Mesenteric fat pad (tissue), 1 donor: ENCODE measurements at places on chromosomes 2 and 18. TPM values are rescaled to one million over a fixed set of nuclear protein-coding genes. Genes with fewer than 3 reads are reported as not detected.

MYCN gene
- 0.29 TPM for total RNA-seq

KLHL30 gene
- total RNA-seq: 4.4 TPM

RIT2 gene
- total RNA-seq: not detected

SERPINB10 gene
- not detected for total RNA-seq

DES gene
- 62.5 TPM for total RNA-seq

IL36B gene
- not detected for total RNA-seq

LOXL3 gene
- 8.2 TPM for total RNA-seq

NYAP2 gene
- total RNA-seq: not detected

DSG1 gene
- total RNA-seq: not detected

ATF2 gene
- 51.5 TPM for total RNA-seq

MC5R gene
- not detected for total RNA-seq

GRCh38 chr2:67880291-67880761 lies 182.5 kb downstream of the C1D start:
- DNase-seq: no peak

DNA sequence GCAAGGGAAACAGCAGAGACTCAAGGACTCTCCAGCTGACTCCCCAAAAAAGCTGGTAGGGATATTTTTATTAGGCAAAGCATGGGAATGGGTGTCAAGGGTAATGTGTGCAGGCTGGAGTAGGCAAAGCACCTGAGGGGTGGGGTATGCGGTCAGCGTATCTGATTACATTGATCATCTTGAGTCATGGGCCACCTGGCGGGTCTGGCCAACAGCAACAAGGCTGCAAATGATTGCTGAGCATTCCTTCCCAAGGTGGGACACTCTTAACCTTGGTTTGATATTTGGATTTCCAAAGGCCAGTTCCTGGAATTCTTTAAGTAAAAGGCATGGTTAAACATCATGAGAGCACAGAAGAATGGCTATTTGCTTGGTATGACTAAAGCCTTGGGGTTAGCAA lies 32.6 kb upstream of the CCBE1 start:
- no peak for DNase-seq

- no peak for DNase-seq
Observed at GRCh38 chr2:222916229-222917197, 55.7 kb downstream of the ACSL3 start.

DNA sequence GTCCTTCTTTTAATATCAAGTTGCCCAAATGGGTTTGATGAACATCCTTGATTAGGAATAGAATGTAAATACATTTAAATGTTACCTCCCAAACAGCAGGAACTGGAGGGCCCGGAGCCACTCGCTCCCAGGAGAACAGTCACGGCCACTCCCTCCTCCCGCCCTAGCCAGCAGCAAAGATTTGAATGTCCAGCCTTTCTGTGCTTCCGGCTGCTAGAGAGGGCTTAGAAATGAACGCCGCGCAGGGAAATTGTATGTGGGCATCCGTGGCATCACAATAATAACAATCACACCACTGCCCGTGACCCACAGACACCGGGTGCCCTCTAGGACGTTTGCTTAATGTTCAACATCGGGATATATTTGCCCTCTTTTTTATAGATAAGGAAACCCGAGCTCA lies 164.9 kb upstream of the SALL3 start:
- peak; percentile 72 for DNase-seq

- no peak for DNase-seq
Observed at GRCh38 chr2:43346602-43347567, 120.5 kb upstream of the ZFP36L2 start.

- no peak for DNase-seq
Observed at GRCh38 chr18:62808123-62808522, 92.8 kb downstream of the PHLPP1 start.

GRCh38 chr2:13696601-13697000 lies 935.9 kb upstream of the LRATD1 start:
- no peak for DNase-seq

DNA sequence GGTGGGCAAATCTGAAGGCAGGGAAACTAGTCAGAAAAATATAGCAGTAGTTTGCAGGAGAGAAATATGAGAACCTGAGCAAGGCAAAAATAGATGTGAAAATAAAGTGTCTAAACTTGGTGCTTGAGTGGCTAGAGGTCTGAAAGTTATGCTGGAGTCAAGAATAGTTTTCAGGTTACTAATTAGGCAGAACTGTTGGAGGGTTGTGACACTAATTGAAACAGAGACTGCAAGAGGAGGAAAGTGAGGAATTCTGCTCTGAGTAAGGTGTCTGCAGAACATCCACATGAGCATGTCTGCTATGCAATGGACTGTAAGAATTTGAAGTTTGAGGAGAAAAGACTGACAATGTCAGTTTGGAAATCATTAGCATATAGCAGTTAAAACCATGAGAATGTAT lies 444.0 kb upstream of the LRRTM1 start:
- DNase-seq: no peak

DNA sequence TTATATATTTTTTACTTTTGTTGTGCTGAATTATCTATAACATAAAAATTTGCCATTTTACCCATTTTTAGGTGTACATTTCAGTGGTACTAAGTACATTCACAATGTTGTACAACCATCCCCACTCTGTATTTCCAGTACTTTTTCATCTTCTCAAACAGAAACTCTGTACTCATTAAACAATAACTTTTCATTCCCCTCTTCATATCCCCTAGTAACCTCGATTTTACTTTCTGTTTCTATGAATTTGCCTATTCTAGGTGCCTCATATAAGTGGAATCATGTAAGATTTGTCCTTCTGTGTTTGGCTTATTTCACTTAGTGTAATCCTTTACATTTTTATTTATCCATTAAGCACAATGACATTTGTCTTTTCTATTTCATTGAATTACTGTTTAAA lies 51.3 kb downstream of the GTF2A1L start:
- no peak for DNase-seq

- DNase-seq: no peak
Observed at GRCh38 chr2:76455910-76456309, 745.2 kb upstream of the GCFC2 start.

GRCh38 chr2:159046966-159047365 lies 78.5 kb downstream of the TANC1 start:
- DNase-seq: no peak

DNA sequence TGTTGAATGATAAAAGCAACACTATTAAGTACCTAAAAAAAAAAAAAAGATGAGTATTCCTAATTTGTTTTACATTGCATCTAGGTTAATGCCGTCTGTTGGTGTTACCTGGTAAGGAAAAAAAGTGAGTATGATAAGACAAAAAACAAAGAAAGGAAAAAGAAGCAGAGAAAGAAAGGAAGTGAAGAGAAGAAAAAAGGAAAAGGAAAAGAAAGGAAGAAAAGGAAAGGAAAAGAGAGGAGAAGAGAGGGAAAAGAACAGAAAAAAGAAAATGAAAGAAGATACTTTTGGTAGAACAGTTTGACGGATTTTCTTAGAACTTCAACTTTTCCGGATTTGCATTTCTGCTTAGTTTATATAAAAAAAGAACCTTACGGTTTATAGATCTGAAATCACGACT lies 387.9 kb downstream of the METTL4 start:
- DNase-seq: no peak

GRCh38 chr18:33665187-33665586 lies 87.2 kb downstream of the ASXL3 start:
- no peak for DNase-seq

- DNase-seq: no peak
Observed at GRCh38 chr2:234252772-234253171, 202.3 kb downstream of the SPP2 start.

DNA sequence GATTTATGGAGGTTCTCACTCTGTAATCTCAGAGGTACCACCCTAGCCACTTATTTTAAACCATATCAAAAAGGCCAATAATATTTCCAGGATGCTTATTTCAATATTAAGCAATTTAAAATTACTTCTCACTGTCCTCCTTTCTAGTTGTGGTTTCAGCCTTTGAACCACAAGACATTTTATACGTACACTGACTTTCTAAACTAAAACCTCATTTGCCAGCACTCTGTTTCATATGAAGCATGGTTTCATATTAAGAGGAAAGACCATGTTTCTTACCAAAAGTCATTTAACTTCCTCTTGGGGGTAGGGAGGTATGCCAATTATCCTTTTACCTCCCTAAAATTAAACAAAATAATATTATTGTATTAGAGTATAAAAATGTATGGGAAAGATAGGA lies 399.8 kb downstream of the CDH7 start:
- DNase-seq: no peak

DNA sequence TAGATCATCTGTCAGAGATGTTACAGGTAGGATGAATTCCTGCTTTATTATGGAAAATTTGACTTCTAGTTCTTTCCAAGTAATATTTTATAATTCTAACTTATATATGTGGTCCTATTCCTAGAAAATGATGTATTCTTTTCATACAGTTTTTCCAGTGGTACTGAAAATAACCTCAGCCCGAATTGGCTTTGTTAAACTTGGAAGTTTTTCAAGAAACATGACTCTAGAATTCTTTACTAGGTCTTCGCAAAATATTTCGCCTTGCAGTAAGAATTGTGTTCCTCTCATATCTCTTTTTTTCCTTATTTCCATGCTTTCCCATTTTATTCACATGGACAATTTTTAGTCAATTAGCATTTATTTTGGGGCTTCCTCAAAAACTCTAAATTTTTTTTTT lies 60.5 kb downstream of the BMPR2 start:
- no peak for DNase-seq

DNA sequence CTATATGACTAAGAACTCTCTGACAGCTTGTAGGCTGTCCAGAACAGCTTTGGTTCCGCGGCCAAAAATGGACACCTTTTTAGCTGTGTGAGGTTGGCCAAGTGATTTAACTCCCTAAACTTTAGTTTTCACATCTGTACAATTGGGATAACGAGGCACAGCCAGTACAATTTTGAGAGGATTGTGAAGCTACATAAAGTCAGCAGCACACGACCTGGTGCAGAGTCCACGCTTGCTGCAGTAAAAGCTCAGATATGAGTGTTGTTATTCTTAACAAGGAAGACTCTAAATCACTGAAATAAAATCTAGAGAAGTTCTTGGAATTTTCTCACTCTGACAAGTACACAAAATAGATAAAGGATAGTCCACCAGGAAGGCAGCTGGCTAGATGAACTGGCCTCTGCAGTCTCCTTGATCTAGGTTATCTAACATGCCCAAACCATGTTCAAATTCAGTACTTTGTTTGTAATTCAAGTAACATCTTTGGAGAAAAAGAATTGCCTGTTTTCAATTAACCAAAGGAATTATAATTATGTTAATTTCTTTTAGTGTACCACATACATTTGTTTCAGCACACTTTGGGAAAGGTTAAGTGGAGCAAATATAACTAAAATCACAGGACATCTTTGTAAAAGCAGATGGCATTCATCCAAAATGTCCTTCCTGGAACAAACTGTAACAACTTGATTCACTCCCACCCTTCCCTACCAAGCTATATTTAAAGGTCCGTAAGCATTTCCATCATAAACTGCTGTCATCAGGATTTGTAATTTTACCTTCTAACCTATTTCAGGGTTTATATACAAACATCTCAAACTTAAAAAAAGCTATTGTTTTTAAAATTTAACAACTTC lies 201.7 kb upstream of the STK17B start:
- DNase-seq: no peak

- no peak for DNase-seq
Observed at GRCh38 chr2:51158251-51158650, 126.3 kb upstream of the NRXN1 start.

DNA sequence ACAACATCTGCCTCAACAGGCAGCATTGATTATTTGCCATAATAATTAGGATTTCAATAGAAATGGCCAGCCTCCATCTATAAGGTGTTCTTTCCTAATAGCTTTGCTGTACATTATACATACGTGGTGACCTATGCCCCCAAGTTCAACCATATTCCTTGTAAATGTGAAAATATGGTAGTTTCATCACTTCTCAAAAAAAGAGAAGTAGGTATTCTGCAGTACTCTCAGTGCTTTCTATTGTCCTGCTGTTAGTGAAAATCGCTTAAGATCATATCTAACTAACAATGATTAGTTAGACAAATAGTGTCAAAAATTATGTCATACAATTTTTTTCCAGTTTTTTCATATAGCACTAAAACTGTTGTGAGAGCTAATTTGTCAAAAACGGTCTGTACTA lies 79.6 kb downstream of the SLC4A10 start:
- DNase-seq: no peak

- no peak for DNase-seq
Observed at GRCh38 chr2:207370646-207371045, 159.1 kb upstream of the CREB1 start.

DNA sequence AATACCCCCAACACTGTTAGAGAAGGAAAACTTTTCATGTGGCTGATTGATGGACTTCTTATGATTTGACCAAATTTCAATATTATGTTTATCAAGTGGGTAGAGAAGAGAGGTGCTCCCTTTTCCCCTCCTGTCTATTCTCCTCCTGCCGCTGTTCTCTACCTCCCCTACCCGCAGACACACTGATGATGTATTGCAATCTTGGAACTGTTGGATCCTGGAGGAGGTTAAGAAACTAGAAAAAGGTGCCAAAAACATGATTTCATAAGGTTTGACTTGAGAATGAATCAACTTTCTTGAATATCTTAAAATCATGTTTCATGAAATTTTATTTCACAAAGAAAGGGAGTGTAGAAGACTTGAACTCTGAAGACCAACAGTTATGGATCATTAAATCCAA lies 125.8 kb downstream of the MEIS1 start:
- no peak for DNase-seq

DNA sequence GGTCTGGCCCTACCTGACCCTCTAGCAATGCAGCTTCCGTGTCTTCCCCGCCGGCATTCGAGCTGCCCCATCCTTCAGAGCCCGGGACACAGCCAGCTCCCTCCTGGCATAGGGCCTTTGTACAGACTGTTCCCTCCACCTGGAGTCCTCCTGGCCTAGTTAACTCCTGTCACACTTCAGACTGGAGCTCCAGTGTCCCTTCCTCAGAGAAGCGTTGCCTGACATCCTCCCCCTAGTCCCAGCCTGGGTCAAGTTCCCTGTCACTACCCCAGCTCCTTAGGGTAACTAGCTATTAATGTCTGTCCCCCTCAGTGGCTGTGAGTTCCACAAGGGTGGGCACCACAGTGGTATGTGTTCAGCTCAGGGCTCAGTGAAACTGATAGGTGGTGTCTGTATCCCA lies 45.5 kb upstream of the LOXHD1 start:
- no peak for DNase-seq

GRCh38 chr2:217181512-217181911 lies 321.6 kb upstream of the TNP1 start:
- DNase-seq: no peak

- DNase-seq: no peak
Observed at GRCh38 chr2:21571686-21572085, 447.9 kb downstream of the TDRD15 start.

GRCh38 chr2:176562359-176563078 lies 293.3 kb downstream of the MTX2 start:
- DNase-seq: no peak

DNA sequence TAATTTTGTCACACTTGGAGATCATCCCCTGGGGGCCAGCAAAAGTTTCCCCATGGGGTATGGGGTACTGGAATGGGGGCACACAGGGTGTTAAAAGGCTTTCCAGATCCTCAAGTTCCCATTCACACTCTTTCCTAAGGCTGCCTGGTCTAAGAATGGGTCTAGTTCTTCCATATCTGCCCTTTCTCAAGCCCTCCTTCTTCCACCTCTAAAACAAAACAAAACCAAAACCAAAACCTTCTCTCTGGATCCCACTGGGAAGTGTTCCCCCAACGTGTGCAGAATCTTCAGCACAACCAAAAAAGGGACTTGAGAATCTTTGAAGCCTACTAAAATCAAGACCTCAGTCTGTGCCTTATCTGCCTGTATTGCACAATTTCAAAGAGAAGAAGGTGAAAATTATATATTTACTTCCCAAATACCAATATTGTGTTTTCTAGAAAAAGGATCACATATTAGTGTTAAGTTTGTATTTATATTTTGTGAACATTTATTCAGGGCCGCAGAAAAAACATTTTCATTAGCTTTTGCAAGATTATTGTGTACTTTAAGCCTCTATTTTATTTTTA lies 207.2 kb upstream of the TCF4 start:
- DNase-seq: no peak
